ENCODE measurements at places on chromosomes 2 and 18. TPM values are rescaled to one million over a fixed set of nuclear protein-coding genes. Genes with fewer than 3 reads are reported as not detected.

- H3K27me3 ChIP-seq, result no peaks in the 10 kb centered on the region
- H3K4me3 ChIP-seq, result no peak overlapping the region
- H3K4me1 ChIP-seq, result no peaks in the 10 kb centered on the region
- no peak for DNase-seq
- no peaks in the 10 kb centered on the region for H3K36me3 ChIP-seq
- no peak overlapping the region for H3K27ac ChIP-seq
These were observed 10.5 kb upstream of the MTERF4 start for GRCh38 chr2:241112592-241112991.

DNA sequence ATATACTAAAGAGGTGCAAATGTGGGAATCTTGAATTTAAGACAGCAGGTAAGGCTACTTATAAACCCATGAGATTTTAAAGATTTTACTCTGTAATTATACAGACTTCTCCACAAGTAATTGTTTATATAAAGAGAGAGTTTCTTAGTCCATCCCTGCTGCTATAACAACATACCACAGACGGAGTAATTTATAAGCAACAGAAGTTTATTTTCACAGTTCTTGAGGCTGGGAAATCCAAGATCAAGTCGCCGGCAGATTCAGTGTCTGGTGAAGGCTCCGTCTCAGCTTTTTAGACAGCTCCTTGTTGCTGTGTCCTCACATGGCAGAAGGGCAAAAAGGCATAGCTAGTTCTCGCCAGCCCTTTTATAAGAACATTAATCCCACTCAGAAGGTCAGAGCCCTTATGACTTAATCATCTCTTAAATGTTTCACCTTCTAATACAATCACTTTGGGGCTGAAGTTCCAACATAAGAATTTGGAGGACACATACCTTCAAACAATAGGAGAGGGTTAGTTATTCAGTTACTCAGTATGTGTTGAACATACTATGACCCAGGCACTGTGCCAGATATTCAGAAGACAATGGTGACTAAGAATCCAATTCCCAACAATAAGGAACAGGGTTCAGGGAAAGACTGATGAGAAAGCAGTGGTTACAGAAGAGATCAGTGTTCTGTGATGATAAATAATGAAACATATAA lies 466.0 kb downstream of the RIT2 start:
- H3K27ac ChIP-seq, result no peak overlapping the region
- H3K4me3 ChIP-seq, result no peak overlapping the region
- no peak for DNase-seq
- H3K36me3 ChIP-seq, result no peaks in the 10 kb centered on the region
- no peaks in the 10 kb centered on the region for H3K4me1 ChIP-seq

FLACC1 gene
- 0.91 TPM for total RNA-seq

EHD3 gene
- total RNA-seq, result not detected
